ENCODE measurements at places on chromosomes 7 and 10.

DNA sequence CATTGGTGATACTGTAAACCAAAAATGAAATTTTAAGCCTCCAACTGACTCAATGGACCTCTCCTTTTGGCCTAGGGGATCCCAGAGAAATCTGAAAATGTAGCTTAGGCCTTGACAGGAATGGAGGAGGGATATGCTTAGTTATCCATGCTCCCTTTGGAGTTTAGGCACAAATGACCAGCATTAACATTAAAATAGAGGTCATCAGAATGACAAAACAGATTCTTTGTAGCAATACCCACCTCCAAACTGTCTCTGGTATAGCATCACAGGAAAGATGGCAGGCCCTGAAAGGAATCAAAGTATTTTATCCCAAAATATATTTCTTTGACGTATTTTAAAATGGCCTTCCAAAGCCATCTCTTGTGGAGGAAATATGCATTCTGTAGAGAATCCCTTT, 39.1 kb upstream of the LRRN3 start:
- DNase-seq = no peak

- DNase-seq = no peak
Observed at GRCh38 chr10:76268530-76268929, 837.1 kb downstream of the LRMDA start.

DNA sequence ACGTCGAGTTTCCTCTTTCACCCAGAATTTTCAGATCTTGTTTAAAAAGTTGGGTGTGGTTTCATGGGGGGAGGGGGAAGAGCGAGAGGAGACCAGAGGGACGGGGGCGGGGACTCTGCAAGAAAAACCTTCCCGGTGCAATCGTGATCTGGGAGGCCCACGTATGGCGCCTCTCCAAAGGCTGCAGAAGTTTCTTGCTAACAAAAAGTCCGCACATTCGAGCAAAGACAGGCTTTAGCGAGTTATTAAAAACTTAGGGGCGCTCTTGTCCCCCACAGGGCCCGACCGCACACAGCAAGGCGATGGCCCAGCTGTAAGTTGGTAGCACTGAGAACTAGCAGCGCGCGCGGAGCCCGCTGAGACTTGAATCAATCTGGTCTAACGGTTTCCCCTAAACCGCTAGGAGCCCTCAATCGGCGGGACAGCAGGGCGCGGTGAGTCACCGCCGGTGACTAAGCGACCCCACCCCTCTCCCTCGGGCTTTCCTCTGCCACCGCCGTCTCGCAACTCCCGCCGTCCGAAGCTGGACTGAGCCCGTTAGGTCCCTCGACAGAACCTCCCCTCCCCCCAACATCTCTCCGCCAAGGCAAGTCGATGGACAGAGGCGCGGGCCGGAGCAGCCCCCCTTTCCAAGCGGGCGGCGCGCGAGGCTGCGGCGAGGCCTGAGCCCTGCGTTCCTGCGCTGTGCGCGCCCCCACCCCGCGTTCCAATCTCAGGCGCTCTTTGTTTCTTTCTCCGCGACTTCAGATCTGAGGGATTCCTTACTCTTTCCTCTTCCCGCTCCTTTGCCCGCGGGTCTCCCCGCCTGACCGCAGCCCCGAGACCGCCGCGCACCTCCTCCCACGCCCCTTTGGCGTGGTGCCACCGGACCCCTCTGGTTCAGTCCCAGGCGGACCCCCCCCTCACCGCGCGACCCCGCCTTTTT, at the start of gene VIM:
Gene VIM, plus strand, starts transcription at position 151 of the 925 bp plus-strand sequence. CDS start 1,182 bp downstream, outside the sequence.
- no peak for DNase-seq

DNA sequence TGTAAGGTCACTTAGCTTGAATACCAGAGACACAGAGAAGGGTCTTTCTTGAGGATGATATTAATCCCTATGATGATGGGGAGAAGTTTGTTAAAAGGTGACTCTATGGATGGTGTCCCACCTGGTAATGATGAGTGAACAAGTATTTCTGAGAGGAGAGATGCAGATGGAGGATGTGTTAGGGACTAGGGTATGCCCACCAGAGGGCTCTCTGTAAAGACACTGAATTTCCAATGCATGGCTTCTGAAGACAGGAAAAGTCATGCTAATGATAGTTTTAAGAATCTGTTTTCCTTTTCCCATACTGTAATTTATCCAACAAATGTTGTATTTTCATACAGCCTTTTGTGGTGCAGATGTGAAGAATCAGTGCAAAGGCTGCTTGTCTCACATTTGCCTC, 1250.9 kb upstream of the CELF2 start:
- no peak for DNase-seq

GRCh38 chr10:30045961-30046360, 13.4 kb downstream of the JCAD start:
- no peak for DNase-seq

GRCh38 chr7:98779800-98780587, 89.8 kb downstream of the TMEM130 start:
- DNase-seq = no peak

GRCh38 chr7:23211589-23211988, 29.7 kb downstream of the NUP42 start:
- DNase-seq = no peak

- DNase-seq = no peak
Observed at GRCh38 chr10:80457554-80458262, 3.6 kb downstream of the TSPAN14 start.

DNA sequence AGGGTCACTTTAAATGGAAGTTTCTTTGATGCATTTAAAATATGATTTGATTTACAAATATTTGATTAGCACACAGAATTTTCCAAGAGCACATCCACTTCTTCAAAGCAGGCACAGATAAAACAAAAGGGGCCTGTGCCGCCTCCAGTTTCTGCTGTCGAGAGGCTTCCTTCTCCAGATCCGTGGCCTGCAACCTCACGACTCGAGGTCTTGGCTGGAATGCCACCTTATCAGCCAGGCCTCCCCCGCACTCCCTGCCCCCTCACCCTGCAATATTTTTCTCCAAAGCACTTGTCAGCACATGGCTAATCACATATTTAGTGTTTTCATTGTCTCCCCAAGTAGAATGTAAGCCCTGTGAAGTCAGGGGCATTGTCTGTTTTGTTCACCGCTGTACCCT, 12.5 kb downstream of the PYROXD2 start:
- DNase-seq = no peak

- no peak for DNase-seq
Observed at GRCh38 chr10:58457761-58458616, 54.7 kb upstream of the BICC1 start.

GRCh38 chr10:75058161-75058560, 53.3 kb upstream of the SAMD8 start:
- no peak for DNase-seq

- DNase-seq = no peak
Observed at GRCh38 chr7:65840446-65840845, 32.4 kb upstream of the VKORC1L1 start.

GRCh38 chr10:87038286-87038717, 18.2 kb downstream of the FAM25A start:
- DNase-seq = no peak

DNA sequence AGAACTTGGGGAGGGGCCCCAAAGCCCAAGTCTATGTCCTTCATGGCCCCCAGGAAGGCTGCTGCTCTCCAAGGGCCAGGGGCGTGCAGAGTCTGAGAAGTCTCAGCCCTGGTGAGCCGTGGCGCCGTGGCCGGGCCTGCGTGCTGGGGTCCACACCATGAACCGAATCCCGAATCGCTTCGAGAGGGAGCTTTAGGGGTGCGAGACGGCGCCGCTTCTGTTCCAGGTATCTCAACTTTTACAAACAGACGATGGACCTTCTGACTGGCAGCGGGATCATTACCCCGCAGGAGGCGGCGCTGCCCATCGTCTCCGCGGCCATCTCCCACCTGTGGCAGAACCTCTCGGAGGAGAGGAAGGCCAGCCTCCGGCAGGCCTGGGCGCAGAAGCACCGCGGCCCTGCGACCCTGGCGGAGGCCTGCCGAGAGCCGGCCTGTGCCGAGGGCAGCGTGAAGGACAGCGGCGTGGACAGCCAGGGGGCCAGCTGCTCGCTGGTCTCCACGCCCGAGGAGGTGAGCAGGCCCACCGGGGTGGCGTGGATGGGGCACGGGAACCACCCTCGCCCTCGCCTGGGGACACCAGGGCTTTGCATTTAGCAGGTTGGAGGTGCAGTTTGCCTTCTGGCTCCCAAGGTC, 12.7 kb downstream of the STRA8 start:
- DNase-seq = no peak

GRCh38 chr10:10919976-10920375, 97.7 kb upstream of the CELF2 start:
- DNase-seq = no peak

GRCh38 chr7:48148311-48148710, 22.9 kb upstream of the ABCA13 start:
- no peak for DNase-seq

GRCh38 chr7:3922175-3922635, 621.2 kb downstream of the SDK1 start:
- DNase-seq = no peak

DNA sequence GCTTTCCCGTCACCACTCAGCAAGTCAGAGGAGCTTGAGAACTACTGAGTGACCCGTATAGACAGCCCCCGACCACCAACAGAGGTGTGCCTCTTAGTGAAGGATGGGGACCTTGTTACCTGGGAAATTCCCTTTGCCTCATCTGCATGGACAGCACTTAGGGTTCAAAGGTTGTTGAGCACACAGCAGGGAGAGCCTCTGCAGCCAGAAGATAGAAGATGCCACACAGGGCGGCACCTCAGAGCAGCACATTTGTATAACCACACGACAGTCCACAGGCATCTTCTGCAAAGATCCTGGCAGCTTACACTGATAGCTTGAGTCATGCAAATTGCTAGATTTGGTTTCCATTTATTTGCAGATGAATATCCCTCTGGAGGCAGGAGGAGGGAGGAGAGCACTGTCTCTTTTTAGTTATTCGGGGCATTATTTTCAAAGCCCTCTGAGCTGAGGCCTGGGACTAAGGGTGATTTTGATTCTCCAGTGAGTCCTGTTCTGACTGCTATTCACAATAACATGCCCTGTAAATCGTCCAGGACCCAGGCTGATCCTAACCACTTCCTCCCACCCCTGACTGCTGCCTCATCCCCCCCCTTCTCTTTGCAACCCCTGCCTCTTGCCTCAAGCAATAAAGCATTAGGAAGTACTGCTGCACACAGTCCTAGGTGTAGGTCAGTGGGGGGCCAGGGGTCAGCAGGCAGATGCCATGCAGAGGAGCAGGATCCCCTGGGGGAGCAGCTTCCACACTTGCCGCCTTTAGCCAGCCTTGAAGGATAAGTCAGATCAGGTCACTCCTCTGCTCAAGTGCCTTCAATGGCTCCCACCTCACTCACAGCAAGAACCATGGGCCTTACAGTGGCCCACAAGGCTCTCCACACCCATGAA, 24.6 kb upstream of the INMT start:
- no peak for DNase-seq

DNA sequence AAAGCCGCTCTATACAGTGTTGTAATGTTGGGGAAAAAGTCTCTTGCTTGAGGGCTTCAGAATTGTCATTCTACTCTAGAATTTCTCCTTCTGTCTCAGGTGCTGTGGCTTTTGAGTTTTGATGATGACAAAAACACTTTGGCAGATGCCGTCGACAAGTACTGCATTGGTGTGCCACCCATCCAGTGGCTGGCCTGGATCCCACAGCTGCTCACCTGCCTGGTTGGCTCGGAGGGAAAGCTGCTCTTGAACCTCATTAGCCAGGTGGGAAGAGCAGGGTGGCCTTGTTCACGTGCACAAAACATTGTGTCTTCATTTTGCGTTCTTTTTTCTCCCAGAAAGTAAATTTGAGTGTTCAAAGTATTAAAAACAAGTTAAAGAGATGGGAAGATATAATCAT, 112.0 kb downstream of the TRRAP start:
- DNase-seq = peak; percentile 22

- no peak for DNase-seq
Observed at GRCh38 chr10:15751046-15751445, 31.3 kb upstream of the ITGA8 start.

- no peak for DNase-seq
Observed at GRCh38 chr10:102691285-102692066, 22.7 kb downstream of the ARL3 start.

GRCh38 chr10:125043841-125044658, 102.1 kb downstream of the ZRANB1 start:
- DNase-seq = no peak

All from DMS79 (cell line).